ENCODE measurements at places on chromosomes 7 and 10. TPM values are rescaled to one million over a fixed set of nuclear protein-coding genes. Genes with fewer than 3 reads are reported as not detected.

Gene PNLIPRP3
- 0.30 TPM for total RNA-seq

Gene SDK1
- 6.1 TPM for total RNA-seq

Gene OR6V1
- total RNA-seq = not detected

Gene IL15RA
- 20.2 TPM for total RNA-seq

Gene KAZALD1
- 12.5 TPM for total RNA-seq

Gene CDC14C
- not detected for total RNA-seq

Gene PLXNA4
- total RNA-seq = 19.7 TPM

Gene LRIT2
- total RNA-seq = not detected

Gene CH25H
- total RNA-seq = 0.93 TPM

Gene ERCC6
- 9.6 TPM for total RNA-seq

Gene GNGT1
- total RNA-seq = not detected

Gene ELN
- total RNA-seq = 427 TPM

Gene CADPS2
- total RNA-seq = 160 TPM

Gene TAS2R60
- total RNA-seq = not detected
